Upper lobe of left lung (tissue), 6 donors: ENCODE measurements at places on chromosomes 4 and X.

DNA sequence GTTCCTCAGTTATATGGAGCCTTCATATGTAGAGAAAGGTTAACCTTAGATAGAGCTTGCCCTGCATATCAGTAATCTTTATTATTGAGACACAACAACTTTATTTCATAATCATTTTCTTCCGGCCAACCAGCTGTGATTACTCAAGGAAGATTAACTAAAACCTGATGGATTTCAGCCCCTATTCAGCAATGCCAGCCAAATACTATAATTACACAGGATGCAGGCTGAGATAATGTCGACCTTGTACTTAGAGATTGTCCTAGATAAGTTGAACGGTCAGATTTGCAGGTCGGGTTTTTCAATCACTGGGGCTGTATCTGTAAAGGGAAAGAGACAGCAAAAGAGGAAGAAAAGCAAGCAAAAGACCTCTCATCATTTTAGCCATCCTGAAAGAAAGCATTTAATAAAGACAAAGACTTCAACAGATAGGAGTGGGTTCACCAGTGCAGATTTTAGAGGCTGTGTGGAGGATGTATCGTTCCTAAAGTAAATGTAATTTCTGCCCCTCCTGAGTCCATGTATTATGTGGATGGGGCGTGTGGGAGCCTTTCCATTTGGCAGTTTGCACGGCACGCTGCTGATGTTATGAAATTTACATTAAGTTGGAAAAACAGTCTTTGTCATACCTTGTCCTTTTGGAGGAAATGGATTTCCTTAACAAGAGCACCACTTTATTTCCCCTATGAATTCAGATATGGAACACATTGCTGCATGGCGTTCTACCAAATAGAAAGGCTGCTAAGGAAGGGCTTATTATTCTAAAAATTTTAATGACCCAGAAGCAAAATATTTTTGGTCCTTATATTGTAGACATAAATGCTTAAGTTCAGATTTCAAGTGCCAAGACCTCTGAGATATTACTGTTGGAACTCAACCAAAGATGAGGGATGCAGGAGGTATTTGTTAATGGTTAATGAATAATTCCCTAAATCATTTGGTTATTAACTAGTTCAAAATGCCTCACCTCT, 496.7 kb downstream of the SPRY1 start:
- DNase-seq, result no peak

- no peak for DNase-seq
Measured at GRCh38 chr4:56321251-56321650, 66.0 kb downstream of the AASDH start.

GRCh38 chr4:89765966-89766365, 71.0 kb downstream of the SNCA start:
- DNase-seq, result no peak

DNA sequence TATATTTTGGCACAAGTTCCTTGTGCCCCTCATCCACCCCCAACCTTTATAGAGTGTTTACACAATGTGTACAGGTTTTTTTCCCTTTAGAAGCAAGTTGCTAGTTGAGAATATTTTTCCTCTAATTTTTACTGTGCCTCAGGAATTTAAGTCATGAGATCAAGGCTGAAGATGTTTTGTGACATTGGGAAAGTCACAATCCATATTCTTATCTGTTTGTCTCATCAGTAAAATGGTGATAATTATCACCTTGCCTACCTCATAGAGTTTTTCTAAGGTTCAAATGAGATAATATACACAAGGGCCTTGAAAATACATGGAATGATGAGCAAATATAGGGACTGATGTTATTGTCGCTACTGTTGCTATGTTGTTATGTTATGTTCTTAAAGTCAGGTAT, 109.6 kb upstream of the DIAPH2 start:
- DNase-seq, result no peak

DNA sequence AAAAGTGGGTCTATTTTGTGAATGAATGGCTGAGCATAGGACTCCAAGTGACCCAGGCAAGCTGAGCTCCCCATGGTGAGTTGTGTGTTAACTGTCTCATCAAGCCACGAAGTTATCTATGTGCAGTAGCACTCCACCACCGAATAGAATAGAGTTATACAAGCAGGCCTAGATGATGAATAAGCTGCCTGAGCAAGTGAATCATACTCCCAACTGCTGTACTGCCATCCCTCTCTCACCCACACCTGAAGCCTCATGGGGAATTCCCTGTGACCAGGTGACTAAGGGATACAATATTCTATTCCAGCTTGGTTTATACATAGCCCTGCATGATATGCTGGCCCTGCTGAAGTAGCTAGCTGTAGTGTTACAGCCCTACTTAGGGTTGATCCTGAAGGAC, 38.7 kb downstream of the KDM5C start:
- DNase-seq, result no peak

GRCh38 chrX:105267167-105267566, 46.7 kb upstream of the TEX13A start:
- DNase-seq, result no peak

GRCh38 chrX:133985967-133986683, 731 bp upstream of the GPC3 start:
- DNase-seq, result no peak

DNA sequence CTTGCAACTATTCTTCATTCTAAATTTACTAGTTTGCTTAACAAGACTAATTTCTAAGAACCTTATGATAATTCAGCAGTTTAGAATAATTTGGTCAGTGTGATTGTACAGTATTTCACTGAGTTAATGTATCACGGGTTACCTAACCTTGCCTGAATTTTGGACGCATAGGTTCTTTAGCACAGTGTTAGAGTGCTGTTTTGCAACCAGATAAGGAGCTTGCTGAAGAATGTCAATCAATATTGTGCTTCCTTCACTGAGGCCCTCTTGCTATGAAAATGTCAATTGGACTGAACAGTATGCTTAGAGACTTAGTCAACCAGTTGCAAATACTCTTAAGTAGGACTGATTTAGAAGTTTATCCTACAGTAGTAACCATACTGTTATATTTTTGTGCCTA, 19.6 kb downstream of the VAMP7 start:
- DNase-seq, result no peak

- no peak for DNase-seq
Measured at GRCh38 chrX:7985568-7985967, 58.4 kb upstream of the PNPLA4 start.

DNA sequence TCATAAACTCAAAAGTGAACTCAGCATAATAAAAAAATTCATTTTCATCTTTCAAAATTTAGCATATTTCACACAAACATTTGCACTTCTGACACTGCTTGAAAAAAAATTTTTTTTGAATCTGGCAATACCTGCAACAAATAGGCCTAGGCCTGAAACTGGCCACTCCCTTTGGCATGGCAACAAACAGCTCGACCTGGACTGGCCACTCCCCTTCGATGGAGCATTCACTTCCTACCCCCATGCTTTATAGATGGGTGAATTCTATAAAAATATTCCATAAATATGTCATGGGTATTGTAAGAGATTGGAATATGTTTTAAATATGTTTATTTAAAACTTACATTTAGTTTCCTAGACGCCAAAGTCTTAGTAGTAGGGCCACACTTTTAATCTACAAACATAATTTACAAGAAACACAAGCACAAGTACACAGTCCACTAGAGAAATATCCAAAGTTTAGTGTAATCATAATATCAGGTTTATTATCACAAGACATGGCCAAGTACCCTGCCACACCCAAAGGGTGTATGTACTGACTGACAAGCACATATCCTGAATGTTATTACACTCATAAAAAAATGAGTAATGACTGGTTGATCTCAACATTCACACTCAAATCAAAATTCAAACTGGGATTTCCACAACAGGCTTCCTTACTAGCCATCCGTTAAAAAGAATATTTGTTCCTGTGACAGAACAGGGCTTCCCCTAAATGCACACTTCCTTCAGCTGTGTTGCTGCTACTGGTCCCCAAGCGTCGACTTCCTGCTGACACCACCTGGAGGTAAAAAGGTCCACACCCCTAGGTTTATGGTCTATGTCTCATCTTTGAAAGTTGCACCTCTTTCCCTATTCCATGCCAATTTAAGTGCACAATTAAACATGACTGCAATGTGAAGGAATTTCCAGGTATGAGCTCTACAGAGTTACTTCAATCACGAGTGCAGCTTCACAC, 271.5 kb downstream of the NR3C2 start:
- DNase-seq, result no peak

GRCh38 chrX:10697616-10698317, 77.4 kb upstream of the MID1 start:
- DNase-seq, result no peak

- DNase-seq, result no peak
Measured at GRCh38 chr4:67886281-67886680, 2.5 kb upstream of the TMPRSS11D start.

DNA sequence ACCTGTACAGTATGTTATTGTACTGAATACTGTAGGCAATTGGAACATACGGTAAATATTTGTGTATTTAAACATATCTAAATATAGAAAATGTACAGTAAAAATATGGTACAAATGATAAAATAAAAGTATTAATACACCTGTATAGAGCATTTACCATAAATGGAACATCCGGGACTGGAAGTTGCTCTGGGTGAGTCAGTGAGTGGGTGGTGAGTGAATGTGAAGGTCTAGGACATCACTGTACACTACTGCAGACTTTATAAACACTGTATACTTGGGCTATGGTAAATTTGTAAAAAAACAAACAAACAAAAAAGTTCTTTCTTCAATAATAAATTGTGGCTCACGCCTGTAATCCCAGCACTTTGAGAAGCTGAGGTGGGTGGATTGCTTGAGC, 52.4 kb upstream of the FHL1 start:
- DNase-seq, result no peak

DNA sequence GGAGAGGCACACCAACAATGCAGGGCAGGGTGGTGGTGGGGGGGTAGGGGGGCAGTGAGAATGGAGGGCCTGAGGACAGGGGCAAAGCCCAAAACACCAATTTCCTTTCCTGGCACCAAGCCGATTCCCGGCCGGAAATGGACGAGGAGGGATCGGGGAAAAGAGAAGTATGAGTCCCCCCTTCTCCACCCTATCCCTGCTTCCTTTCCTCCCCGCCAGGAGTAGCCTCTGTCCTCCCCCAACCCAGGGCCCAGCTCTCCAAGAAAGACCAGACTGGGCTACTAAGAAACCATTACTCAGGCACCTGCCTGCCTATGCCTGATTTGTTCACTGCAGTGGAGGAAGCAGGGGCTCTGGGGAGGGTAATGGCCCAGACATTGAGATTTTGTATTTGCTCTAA, 402 bp downstream of the CCDC120 start:
- DNase-seq, result no peak

DNA sequence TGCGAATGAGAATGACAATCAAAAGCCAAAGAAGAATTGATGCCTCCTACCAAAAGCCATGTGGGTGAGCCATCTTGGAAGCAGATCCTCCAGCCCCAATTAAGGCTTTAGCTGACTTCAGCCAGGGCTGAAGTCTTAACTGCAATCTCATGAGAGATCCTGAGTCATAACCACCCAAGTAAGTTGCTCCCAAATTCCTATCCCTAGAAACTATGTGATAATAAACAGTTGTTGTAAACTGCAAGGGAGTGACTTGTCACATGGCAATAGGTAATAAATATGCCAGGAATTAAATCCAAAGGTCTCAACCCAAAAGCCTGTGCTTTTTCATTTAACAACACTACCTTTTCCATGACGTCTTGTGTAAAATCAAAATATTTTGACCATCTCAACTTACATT, 154.2 kb upstream of the TBL1X start:
- DNase-seq, result no peak

DNA sequence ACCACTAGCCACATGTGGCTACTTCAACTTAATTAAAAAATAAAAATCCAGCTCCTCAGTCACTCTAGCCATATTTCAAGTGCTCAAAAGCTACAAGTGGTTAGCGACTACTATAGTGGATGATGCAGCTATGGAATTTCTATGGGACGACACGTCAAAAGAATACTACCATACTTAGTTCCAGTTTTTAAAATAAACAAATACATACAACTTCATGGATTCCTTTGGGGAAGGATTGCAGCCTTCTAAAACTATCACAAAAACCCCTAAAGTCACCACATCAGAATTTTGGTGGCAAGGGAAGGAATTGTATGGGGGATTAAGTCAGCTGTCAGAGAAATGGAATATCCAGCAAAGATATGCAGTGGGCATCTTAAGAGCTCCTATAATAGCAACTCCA, 6.5 kb downstream of the ZNF280C start:
- no peak for DNase-seq

- DNase-seq, result no peak
Measured at GRCh38 chrX:3712870-3713224, 602 bp downstream of the PRKX start.

GRCh38 chrX:1392376-1393068, 609 bp upstream of the SLC25A6 start:
- peak; percentile 62 for DNase-seq

DNA sequence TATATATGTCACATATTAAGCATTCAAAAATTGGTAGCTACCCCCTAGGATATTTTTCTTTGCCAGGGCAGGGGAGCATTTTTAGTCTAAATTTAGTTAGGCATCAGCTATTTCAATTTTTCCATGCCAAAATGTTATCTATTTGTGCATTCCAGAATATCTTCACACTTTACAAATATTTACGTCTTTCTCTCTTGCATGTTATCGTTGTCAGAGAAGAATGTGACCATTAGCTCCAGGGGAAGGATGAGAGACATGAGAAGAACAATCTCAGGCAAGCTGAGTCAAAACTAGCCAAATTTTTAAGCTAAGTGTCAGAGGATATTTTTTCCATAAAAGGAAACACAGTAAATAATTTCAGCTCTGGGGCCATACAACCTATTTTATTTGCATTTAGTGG, 885.0 kb upstream of the EPHA5 start:
- DNase-seq, result no peak

- DNase-seq, result no peak
Measured at GRCh38 chr4:43331226-43332051, 438.9 kb downstream of the GRXCR1 start.

- peak; percentile 16 for DNase-seq
Measured at GRCh38 chr4:183337833-183338232, 15.6 kb upstream of the CLDN24 start.

- DNase-seq, result peak; percentile 31
Measured at GRCh38 chrX:148500423-148501385, at the start of gene AFF2. Gene AFF2 (plus strand): TSS chrX:148500617. CDS start chrX:148501098, 481 bp downstream.

GRCh38 chr4:109406337-109406931, 27.2 kb upstream of the SEC24B start:
- no peak for DNase-seq

GRCh38 chrX:2457289-2458133, 43.3 kb downstream of the DHRSX start:
- no peak for DNase-seq

GRCh38 chr4:123233136-123233768, 163.3 kb upstream of the SPRY1 start:
- no peak for DNase-seq

- DNase-seq, result no peak
Measured at GRCh38 chr4:188262464-188262863, 123.2 kb downstream of the TRIML1 start.

DNA sequence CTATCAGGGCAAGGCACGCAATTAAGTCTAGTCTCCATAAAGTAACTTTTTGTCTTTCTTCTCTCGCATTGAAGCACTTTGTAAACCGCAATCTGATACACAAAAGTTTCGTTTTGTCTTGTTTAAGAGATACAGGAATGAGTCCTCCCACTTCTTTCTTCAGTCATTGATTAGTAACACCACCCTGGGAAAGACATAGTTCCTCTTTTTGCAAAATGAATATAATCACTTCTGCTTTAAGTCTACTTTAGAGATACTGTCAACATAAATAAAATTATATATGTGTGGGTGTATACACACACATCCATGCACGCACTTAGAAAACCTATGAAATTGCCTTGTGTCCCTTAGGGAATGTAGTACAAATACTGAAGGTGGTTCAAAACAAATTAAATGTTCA, 11.7 kb downstream of the COQ2 start:
- no peak for DNase-seq
